Muscle of arm (tissue), 14 donors: ENCODE measurements at places on chromosomes 5 and 9. TPM values are rescaled to one million over a fixed set of nuclear protein-coding genes. Genes with fewer than 3 reads are reported as not detected.

- DNase-seq: no peak
Measured at GRCh38 chr5:113199122-113199905, 222.7 kb downstream of the DCP2 start.

DNA sequence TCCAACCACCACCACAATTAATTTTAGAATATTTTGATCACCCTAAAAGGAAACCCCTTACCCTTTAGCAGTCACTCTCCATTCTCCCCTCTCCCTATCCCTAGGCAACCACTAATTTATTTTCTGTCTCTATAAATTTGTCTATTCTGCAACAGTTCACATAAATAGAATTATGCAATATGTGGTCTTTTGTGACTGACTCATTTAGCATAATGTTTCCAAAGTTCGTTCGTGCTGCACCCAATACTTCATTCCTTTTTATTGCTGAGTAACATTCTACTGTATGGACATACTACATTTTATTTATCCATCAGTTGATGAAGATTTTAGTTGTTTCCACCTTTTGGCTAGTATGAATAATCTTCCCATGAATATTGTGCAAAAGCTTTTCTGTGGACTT, 18.2 kb upstream of the CDC20B start:
- DNase-seq: no peak

- DNase-seq: no peak
Measured at GRCh38 chr5:127041571-127041970, 11.2 kb upstream of the MARCHF3 start.

DNA sequence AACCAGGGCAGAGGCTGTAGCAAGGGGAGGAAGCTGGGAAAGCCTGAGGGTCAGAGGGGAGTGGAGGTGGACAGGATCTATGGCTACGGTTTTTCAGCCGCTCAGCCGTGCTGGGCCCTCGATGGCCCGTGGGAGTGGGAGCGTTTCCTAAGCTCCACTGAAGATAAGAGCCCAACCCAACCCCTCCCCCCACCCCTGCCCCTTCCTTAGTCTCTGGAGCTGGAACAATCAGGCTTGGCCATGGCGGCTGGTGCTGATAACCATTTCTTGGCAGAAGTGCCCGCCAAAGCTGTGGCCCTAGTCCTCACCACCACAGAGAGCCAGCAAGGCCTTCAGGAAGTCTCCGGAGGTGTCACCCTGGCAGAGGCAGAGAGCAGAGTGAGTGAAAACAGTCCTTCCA, 20.3 kb upstream of the TNIP1 start:
- no peak for DNase-seq

DNA sequence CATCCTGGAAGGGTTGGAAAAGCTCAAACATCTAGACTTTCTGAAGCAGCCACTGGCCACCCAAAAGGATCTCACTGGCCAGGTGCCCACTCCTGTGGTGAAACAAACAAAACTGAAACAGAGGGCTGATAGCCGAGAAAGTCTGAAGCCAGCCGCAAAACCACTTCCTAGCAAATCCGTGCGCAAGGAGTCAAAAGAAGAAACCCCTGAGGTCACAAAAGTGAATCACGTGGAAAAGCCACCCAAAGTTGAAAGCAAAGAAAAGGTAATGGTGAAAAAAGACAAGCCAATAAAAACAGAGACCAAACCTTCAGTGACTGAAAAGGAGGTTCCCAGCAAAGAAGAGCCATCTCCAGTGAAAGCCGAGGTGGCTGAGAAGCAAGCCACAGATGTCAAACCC, 87.6 kb downstream of the MAP1B start:
- DNase-seq: no peak

DNA sequence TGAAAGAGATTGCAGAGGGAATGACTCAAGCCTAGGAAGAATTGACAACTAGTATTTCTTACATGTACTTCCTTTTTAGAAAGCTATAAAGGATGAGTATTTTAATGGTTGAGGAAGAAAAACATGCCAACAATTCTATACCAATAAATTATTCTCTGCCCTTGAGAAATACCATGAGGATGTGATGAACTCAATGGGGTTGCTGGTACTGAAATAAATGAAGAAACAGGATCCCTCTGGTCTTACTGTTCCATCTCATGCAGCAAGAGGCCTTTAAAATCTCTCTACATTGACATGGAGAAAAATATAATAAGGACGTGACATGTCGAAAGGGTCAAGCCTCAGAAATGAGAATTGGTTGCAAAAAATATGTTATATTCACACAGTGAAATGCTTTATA, 477.3 kb downstream of the GABRG2 start:
- DNase-seq: no peak

DNA sequence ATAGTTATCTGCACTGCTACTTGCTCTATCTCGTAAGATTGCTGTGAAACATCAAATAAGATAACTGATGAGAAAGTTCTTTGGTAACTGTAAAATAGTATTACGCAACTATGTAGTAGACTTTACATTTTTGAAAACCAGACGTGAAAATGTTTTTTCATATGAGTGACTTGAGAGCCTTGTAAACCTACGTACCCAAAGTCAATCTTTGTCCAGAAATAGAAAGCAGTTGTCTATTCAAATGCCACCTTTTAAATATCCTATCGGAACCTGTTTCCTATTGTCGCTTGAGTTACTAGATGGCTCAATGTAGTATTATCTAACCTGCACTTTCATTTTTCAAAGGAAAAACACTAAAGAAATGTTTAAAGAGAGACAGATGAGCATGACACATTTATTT, 1.6 kb downstream of the FNIP1 start:
- DNase-seq: no peak

The PCDHA11 gene
- polyA plus RNA-seq: 0.14 TPM

The TAF1L gene
- polyA plus RNA-seq: 0.05 TPM

The TAF11L5 gene
- not detected for polyA plus RNA-seq
